ENCODE measurements at places on chromosomes 6 and 20.

GRCh38 chr20:59159493-59160376 is 3.9 kb upstream of the ZNF831 start:
- no peak for DNase-seq

DNA sequence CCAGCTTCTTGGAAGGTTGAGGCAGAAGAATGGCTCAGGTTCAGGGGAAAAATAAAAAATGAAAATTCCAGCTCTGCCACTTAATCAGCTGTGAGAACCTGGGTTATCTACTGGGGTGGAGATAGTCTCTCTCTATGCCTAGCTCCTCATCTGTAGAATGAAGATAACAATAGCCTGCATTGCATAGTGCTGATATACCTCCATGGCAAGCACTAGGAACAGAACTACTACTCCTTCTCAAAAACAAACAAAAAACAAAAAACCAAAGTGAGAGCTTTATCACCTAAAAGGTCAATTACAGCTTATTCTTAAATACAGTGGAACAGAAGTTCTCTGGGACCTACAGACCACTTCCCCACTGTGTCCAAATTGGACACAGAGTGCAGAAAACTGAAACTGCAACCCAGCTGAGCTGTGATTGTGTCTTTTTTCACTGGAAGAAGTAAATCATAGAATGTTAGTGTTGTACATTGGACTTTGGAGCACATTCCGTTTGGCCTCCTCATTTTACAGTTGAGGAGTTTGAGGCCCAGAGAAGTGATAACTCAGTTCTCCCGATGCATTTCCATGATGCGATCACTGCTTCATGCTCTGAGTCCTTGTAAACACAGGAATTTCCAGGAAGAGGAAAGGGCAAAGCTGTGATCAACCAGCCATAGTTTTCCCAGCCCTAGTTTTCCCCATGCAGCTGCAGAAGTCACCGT is 23.3 kb downstream of the MTFR2 start:
- DNase-seq: no peak

DNA sequence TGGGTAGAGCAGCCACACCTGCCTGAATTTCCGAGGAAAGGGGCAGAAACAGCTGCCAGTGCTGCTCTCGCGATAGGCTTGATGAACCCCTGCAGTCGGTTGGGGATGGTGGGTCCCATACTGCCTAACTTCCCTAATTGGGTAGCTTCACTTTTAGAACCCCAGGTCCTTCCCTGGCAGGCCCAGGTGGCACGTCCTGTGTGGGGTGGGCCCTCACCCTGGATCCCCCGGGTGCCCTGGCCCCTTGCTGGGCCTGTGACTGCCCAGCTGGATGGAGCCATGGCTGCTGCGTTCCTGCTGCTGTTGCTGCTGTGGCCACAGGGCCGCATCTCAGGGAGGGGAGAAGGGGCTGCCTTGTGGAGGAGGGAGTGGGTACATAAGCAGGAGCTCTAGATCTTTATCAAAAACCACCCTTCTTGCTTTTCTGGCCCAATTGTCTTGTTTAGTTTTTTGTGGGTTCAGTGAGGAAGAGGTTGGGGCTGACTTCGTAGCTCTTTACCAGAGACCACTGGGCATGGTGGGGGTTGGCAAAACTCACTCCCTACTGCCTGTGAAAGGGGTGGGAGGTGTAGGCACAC is 19.2 kb downstream of the TREML4 start:
- no peak for DNase-seq

DNA sequence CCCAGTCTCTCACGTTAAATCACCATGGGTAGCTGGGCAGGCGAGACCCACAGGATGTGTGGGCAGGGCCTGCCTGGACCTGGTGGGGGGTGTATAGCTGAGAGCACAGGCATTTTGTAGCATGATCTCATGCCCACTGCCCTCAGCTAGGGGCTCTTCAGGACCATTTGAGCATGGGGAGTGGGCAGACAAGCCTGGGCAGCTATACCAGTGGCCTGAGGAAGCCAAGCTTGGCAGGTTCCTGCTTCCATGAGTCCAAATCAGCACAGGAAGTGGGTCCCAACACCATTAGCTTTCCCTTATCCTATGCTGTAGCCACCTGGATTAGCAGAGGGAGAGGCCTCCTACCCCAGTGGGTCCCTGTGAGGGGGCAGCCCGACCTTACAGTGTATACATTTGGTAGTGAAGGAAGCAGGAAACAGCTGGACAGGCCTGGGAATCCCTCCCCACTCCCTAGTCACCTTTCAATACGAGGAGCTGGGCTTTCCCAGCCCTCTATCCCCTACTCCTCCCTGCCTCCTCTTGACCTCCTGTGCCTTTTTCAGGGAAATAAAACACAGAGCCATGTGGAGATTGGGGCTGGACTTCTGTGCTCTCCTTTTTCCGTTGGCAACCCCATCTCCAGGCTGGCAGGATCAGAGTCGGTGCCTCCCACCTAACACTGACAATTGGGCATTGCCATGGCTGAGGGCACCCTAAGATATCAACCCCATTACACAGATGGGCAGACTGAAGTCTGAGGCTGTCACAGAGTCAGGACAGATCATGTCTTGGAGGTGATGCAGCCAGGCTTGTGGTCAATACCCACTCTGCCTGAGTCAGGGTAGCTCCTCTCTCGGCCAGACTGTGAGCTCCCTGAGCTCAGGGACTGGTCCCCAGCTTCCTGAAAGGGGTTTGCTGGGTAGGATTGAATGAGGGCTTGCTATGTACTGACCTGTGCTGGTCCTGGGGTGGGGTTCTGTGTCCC is 59.8 kb downstream of the MRPL14 start:
- DNase-seq: no peak

GRCh38 chr6:141326925-141327324 is 805.8 kb upstream of the GJE1 start:
- DNase-seq: no peak

DNA sequence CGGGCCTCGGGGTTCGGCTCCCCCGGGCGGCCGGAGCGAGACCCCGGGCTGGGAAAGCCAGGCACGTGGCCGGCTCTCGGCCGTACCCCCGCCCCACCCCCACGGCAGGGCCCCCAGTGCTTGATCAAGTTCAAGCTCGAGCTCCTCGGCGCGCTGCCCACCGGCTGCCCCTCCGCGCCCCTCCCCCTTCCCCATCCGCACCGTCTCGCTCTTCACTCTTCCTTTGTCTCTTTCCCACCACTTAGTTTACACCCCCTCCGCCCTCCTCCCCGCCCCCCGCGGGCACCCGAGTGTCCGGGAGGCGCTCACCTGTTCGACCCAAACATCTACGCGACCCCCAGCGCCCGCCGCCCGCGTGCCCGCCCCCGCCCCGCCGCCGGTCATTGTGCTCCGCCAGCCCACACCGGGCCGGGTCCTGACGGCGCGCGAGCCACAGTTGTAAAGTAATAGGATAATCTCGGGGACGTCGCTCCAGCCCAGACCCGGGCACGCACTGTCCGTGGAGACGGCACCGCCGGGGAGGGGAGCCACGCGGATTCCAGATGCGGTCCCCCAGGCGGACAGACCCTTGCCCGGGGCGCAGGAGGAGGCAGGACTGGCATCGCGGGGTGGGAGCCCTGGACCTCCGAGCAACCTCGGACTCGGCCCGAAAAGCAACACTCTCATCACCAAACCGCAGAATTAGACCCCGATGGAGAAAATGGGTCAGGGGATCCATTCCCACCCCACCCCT is 100.7 kb downstream of the NOL4L start:
- no peak for DNase-seq

- DNase-seq: no peak
These were observed 25.7 kb upstream of the HINT3 start for GRCh38 chr6:125930765-125931418.

DNA sequence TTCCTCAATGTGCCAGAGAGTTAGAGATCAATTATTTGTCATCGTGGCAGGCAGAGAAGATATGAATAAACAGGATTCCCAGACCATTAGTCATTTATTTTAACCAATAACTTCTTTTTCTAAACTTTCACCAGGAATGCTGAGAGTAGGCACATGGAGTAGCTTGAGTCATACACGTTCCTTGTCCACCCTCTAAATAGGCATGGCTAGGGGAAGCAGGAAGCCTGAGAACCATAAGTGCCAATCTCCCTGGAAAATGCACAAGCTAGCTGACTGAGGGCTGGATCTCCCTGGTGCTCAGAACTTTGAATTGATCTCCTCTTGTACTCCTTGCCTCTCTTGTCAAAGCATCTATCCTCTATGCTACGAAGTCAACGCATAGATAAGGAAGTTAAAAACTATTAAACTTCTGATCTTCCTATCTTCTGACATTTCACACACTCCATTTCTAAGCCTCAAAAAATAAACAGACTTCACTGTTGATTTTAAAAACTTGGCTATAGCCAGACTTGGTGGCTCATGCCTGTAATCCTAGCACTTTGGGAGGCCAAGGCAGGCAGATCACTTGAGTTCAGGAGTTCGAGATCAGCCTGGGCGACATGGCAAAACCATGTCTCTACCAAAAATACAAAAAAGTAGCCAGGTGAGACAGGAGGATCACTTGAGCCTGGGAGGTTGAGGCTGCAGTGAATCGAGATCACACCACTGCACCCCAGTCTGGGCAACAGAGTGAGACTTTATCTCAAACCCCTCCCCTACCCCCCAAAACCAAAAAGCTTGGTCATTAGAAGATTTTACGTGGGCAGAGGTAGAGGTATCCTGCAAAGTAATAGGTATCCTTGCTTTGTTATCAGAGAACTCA is 11.8 kb downstream of the ADTRP start:
- DNase-seq: no peak

DNA sequence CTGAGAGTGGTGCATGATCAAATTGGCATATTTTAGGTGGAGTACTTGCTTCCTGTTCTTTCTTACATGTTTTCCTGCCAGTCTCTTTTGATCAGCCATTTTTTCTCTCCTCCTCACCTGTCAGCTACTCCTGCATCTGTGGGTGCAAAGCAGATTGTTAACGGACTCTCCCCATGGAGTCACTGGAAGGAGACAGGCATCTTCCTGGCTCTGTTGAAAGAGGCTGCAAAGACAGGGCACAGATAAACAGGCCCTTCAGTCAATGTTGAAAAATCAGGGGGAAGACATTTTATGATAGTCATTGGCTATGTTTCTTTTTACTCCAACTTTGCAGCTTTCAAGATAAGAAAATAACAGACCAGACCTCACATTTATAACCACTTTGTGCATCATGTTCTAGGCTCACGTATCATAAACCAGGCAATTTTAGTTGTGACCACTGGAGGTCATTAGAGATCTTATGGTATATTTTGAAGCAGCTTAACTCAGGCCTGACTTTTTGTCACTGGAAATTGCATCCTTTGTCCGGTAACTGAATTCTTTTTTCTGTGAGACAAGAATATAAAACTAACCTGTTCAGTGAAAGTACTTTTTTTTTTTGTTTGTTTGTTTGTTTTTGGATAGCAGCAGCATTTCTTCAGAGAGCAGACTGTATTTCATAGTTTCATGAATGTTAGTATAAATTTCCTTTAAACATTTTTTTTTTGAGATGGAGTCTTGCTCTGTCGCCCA is 20.1 kb downstream of the ECT2L start:
- DNase-seq: peak; percentile 81

DNA sequence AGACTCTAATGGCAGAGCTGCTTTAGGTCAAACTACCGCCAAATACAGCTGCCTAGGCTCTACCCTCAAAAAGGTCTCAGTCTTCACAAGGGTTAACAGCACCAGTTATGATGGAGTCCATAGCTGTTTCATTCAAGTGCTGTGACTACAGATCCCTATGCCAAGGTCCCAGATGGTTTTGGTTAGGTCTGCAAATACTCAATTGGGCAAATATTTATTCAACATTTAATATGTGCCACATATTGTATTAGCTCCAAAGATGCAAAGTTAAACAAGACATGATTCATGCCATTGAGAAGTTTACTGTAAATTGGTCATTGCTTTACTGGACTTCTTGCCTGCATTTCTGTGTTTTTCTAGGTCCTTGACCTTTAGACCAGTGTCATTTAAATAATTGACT is 55.8 kb upstream of the TFAP2D start:
- no peak for DNase-seq

- no peak for DNase-seq
These were observed 151.7 kb downstream of the GRIK2 start for GRCh38 chr6:101545191-101545590.

DNA sequence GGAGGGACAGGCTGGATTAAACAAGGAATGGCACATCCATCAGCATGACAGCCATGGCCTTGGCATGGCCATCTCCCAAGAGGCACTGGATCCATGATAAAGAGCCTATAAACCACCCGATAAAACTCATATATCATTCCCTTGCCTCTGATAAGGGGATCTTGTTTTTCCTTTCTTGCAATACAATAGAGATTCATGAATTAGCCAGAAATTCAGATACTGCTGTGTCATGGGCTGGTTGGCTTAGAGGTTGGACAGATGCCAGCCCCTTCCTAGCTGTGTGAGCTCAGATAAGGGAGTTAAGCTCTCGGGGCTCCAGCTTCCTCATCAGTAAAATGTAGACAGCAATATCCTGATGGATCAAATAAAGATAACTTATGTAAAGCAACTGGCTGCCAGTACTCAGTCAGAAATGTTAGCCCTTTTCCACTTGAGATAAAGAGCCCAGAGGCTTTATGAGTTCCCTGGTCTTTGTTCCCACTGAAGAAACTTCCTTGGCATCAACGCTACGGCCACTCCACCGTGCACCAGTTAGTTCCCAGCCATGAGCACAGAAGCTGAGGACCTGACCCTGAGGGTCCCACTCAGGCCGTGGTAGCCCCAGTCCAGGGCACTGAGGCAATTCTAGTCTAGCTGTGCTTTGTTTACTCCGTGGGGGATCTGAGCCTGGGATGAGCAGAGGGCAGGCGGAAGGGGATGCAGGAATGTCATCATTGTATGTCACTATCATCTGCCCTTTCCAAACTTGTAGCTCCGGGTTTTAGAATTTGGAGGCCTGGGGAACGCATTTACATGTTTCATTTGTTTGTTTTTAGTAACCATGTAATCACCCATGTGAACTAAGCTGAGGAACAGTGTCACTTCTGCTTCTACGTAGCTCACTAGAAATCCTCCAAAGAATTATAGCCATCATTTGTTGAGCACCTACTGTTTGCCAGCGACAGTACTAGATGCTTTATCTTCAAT is 67.2 kb upstream of the TBC1D7 start:
- peak; percentile 26 for DNase-seq

DNA sequence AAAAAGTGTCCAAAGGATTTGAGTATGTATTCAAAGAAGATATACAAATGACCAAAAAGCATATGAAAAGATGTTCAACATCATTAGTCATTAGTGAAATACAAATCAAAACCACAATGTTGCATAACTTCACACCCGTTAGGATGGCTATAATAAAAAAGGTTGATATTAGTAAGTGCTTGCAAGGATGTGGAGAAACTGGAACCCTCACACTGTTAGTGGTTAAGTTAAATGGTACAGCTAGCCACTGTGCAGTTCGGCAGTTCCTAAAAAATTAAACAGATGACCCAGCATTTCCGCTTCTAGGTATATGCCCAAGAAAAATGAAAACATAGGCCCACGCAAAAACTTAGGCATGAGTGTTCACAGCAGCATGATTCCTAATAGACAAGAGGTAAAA is 38.6 kb downstream of the IBTK start:
- DNase-seq: no peak

GRCh38 chr6:74070091-74070490 is 374.1 kb downstream of the CD109 start:
- no peak for DNase-seq

Measured in hippocampal formation (tissue), 2 donors.